Activated CD8-positive, alpha-beta memory T cell treated with anti-CD3 and anti-CD28 coated beads for 1 hour (primary cell): ENCODE measurements at places on chromosomes 7 and 10.

GRCh38 chr10:82882722-82883121 lies 1007.7 kb downstream of the NRG3 start:
- DNase-seq: no peak

- no peak for DNase-seq
These were observed 262.3 kb upstream of the KLF14 start for GRCh38 chr7:130996205-130996832.

GRCh38 chr7:15168489-15168888 lies 265.9 kb upstream of the DGKB start:
- DNase-seq: no peak

DNA sequence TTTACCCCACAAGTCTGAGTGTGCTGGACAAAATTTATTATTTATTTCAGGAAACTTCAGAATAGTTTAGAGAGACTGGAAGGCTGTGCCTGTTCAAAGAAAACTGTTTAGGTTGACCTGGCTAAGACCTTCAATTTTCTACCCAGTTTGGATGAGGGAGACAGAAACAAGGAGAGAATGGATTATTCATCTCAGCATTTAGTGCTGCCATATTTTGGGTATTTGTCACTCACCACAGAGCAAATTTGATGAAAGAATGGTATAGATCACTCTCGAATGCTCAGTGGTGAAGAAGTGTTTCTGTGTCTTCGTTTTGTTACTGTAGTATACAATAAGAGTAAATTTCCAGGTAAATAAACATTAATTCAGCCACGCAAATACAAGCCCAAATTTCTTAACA lies 71.8 kb downstream of the SEMA3C start:
- DNase-seq: no peak

DNA sequence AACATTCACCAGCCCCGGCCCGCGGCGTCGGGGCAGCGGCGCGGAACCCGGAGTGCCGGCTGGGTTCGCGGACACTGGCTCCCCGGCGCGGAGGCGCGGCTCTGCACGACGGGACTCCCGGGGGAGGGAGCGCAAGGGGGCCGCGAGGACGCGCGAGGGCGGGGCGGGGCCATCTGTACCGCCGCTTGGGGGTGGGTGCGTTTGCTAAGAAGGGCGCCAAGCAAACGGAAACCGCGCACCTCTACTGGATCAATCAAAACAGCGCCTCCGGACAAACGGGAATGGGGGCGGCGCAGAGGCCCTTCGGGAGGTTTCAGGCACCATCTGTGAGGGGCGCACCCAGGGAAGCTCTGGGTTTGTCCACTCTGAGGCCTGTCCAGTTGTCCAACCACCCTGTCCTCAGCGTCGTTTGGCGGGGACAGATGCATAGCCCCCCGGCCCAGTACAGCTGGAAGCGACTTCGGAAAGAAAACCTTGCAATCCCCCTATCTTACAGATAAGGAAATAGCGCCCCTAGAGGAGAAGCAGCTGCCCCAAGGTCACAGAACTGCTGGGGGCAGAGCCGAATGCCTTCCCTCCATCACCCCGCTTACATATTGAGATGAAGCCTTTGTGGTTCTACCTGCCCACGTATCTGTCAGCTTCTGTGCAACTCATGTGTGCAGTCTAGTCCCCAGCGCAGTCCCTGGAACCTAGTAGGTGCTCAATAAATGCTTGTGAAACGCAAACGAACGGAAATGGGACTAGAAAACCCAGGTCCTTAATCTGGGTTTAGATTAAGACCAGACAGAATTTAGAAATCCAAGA lies 10.7 kb upstream of the SLIT1 start:
- DNase-seq: peak; percentile 28

GRCh38 chr7:130881091-130881798 lies 147.2 kb upstream of the KLF14 start:
- DNase-seq: no peak

GRCh38 chr10:73591935-73592699 lies 975 bp upstream of the USP54 start:
- no peak for DNase-seq

DNA sequence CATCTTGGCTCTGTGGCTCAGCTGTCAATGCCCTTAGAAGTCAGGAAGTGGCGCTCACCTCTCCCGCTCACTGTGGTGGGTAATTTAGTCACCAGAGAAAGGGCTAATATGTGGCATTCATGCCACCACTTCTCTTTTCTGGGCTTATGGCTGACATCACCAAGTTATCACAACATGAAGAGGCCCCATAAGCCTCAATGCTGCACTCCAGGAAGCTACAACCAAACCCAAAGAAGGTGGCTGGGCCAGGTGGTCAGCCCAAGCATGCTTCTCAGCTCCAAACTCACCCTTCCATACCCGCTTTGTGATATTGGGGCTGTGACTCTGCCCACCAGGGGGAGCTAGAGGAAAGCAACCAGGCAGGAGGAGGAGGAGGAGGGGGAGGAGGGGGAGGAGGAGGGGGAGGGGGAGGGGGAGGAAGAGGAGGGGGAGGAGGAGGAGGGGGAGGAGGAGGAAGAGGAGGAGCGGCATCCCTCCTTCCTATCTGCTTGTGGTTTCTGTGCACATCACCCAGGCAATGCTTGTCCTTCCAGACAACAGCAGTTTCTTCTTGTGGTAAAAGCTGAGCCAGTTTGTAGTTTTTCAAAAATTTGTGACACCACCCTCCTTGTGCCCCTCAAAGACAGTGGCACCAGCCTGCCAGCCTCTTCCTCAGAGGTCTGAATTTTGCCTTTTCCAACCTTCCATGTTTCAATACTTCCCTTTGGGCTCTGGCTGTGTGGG lies 42.1 kb downstream of the CYP26A1 start:
- peak; percentile 7 for DNase-seq

DNA sequence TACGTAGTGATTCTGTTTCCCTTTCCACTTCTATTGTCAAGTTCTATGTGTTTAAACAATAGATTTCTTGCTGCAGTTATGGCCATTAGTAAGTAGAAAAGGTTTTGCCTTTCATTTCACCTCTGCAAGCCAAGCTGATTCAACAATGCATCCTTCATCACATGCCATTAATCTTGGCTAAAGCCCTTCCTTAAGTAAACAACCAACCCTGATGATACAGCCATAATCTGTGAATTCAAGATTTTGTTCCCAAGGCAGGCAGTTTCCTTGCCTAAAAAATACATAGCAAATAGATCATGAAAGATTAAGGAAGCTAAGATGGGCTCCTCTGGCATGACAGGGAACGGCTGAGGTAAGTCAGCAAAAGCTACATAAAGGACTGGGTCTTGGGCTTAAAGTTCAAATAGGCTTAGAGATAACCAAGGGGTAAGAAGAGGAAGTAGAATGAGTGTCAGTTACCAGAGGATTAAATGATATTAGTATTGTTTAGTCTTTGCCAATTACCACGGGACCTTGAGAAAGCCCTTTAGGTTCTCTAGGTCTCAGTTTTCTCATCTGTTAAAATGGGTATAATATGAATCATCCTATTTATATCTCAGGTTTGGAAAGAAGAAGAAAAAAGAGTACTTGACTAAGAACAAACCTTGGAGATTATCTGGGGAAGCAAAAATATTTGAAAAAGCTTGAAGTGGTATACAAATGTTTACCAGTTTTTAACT lies 35.9 kb upstream of the ANK3 start:
- no peak for DNase-seq

DNA sequence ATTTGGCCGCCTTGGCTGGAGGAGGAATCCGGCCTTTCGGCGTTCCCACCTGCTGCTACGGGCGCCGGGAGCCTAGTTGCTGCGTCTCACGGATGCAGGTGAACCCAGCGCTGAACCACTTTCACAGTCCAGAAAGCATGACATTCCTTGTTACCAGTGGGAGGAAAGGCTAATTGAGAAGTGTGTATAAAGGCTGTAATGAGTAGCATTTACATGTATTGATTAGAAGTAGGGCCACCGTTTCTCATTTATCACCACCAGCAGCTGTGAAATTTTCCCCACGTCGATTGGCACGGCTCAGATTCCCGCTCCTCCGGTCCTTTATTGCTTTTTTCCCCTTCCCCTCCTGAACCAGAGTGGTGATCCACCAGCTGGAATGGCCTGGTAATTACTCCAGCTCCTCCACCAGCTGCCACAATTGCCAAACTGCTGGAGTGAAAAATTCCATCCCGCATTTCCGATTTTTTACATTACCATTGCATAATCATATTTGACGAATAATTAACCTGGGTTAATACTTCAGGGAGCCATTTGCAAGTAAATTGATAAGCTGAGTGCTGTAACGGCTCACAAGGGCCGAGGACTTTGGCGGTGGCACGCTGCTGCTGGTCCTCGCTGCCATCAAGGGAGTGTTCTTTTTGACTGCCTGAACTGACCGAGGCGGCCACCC lies 153.3 kb downstream of the POU6F2 start:
- DNase-seq: no peak

DNA sequence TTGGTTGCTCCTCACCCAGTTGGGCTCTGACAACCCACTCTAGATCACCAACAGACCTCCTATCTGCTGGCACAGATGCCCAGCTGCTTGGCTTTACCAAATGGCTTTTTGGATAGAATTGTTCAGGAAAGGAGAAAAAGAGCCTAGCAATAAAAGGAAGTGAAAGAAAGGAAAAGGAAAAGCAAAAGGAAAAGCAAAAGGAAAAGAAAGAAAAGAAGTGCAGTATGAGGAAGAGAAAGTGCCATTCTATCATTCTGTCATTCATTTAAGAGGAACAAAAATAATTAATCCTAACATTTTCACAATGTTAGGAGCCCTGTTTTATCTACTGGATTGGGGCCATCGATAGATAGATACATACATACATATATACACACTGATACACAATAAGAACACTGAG lies 353.6 kb downstream of the THSD7A start:
- DNase-seq: no peak

DNA sequence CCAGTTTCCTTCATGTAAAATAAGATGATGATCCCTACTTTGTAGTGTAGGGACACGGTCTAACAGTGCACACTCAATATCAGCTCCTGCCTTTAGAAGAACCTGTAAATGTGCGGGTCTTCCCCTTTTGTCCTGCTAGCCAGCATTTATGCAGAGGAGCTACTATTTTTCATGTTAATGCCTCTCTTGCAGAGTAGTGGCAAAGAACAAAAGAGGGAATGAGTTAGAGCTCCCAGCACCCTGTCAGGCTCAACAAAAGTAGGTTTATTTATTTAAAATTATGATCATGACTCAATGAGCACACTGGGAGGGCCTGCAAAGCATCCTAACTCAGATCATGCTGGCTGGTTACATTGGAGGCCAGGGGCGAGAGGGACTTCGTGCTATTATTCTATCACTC lies 414.5 kb upstream of the COBL start:
- DNase-seq: no peak

DNA sequence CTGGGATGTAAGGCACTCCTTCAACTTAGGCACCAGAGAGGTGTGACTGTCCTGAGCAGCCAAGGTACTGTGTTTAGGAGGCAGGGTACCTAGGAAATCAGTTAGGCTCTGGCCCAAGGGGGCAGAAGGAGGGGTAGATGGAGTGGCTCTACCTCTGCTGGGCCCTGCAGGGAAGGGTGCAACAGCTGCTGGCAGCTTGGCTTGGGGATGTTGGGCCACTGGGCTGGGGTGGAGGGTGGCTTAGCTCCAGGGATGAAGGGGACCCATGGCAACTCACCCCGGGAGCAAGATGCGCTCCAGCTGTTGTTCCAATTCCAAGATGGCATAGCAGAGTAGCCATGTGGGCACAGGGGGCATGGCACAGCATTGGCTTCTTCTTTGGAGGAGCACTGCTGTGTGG lies 42.1 kb downstream of the NEURL1 start:
- no peak for DNase-seq

DNA sequence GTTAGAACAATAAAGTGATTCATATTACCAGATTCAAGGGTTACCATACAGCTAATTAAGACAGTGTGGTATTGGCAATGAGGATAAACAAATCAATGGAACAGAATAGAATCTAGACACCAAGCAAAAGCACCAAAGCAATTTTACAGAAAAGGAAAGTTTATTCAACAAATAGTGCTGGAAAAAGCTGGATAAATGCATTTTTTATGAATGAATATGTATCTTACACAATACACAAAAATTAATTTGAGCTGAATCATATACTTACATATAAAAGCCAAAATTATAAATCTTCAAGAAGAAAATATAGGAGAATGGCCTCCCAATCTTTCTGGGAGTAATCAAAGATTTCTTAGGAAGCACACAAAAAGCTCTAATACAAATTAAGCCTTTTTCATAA lies 220.4 kb upstream of the PTN start:
- no peak for DNase-seq

- no peak for DNase-seq
These were observed 117.3 kb downstream of the PTPRN2 start for GRCh38 chr7:158470336-158470735.

GRCh38 chr10:28503114-28503513 lies 29.8 kb upstream of the WAC start:
- no peak for DNase-seq

DNA sequence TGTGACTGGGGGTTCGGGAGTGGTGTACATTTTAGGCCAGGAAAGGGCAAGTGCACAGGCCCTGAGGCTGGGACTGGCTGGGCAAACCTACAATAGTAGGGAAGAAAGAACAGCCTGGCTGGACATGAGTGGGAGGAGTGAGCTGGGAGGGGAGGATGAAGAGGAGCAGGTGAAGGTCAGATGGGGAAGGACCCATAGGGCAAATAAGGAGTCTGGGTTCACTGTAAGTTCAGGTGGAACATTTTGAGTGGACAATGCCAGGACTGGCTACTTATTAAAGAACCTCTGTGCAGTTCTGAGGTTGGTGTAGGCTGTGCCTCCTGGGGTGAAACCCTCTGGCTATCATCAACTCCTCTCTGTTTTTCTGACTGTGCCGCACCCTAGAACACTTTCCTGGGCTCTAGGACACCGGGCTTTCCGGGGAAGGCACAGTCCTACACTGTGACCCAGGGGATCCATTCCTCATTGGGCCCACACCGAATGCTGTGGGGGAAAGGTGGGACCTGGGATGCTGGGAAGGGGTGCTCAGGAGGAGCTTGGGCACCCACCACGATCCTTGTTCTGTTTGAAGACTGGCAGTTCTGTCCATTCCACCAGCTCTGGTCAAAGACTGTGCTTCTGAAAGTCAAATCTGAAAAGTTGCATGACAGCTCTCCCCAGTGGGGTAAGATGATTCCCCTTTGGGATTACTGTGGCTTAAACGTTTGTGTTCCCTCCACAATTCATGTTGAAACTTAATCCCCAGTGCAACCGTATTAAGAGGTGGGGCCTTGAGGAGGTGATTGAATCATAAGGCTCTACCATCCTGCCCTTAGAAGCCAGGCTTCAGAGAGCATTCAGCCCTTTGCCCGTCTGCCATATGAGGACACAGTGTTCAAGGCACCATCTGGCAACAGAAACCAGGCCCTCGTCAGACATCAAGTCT lies 4.0 kb upstream of the MMP21 start:
- DNase-seq: no peak

- DNase-seq: no peak
These were observed 370.2 kb downstream of the GATA3 start for GRCh38 chr10:8424555-8425211.

DNA sequence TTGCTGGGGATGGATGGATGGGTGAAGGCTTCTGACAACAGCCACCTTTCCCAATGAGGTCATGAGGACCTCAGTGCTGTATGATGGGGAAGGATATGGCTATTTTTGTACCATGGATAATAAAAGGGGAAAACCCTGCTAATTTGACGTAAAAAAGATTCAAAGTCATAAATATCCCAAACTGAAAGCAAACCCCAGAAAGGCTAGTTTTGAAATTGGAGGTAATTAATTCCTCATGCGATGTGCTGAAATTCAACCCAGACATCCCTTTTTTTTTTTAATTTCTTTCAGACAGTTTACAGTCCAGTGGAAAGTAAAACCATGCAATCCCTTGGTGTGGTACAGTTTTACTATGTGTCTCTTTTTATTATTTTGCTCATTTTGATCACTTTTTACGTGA lies 254.5 kb upstream of the BMPER start:
- DNase-seq: no peak
